ENCODE measurements at places on chromosomes 4 and X.

DNA sequence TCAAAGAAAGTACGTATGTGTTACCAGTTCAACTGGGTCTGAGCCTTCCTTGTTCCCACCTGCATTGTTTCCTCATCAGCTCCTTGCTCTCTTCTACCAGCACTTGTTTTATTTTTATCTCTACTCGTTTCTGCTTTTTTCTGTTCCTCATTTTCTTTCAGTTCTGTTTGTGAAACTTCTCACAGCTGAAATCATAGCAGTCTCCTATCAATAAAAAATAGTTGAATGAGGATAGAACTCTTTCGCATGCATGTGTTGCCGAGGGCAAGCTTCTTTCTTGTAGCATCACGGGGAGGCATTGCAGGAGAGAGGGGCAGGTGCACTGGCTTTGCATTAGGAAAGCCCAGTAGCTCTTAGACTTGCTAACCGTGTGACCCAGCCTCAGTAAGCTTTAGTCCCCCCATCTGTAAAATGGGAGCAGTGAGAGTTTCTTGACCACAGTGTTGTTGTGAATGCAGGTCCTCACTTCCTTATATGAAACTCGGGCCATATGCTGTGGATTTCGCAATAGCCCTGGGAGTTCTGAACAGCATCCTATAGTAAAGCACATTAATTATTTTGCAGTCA lies 24.7 kb downstream of the OFD1 start:
- DNase-seq: no peak

DNA sequence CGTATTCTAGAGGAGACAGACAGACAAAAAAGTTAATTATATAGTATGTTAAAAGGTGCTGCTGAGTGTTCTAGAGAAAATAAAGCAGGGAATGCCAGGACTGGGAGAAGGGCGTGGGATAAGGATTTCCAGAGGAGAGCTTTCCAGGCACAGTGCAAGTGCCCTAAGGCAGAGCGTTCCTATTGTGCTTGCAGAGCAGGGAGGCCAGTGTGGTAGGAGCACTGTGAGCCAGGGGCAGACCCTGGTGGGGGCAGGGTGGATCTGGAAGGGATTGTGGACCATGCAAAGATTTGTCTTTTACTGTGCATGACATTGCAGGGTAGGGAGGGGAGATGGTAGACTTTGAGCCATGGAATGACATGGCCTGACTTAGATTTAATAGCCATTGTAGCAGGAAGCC lies 25.8 kb downstream of the EXOC1 start:
- no peak for DNase-seq

DNA sequence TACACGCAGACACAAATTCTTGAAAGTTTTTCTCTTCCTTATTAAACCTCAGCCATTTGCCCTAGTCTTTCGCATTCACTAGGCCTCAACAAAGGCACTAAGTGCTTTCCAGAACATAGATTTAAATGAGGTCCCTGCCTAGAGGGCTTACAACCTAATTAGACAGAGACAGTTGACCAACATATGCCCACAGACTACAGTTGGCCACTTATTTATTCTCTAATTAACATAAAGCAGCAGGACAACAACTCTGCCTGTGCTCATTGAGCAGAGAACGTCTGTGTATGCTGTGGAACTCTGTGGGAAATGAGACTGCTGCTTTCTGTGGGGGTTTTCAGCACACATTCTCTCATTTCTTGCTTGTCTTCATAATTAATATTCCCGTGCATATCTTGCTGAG lies 303.0 kb upstream of the TACR3 start:
- no peak for DNase-seq

GRCh38 chrX:153571534-153571908 lies 27.4 kb downstream of the CCNQ start:
- no peak for DNase-seq

- DNase-seq: no peak
These were observed 160.2 kb upstream of the KLF3 start for GRCh38 chr4:38503689-38504395.

DNA sequence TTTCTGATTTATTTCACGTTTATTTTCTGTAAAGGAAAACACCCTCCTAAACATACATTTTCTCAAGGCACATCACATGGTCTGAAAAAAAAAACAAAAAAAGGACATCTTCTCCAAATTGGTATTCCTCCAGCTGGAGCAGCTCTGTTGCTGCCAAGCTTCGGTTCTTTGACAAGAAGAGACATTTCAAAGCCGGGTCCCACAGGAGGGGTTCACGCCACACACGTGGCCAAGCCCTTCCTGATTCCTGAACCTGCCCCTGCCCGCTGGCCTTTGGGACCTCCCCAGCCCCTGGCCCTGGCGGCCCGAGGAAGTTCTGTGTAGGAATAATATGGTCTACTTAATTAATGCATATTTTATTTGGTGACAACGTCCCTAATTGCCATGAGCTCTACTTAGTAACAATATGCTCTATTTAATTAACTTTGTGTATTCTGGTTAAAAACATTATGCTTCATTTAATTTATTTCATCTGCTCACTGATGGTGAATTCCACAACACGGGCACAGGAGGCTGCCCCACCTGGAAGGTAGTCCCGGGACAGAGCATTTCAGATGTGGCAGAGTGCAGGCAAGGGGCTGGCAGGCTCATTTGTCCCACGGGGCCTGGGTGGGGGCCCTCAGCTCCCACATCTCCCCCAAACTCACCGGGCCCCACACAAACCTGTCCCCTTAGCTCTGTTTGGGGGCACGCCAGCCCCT lies 5.4 kb upstream of the RGS12 start:
- no peak for DNase-seq

- no peak for DNase-seq
These were observed 5.8 kb downstream of the NKX6-1 start for GRCh38 chr4:84493092-84493850.

DNA sequence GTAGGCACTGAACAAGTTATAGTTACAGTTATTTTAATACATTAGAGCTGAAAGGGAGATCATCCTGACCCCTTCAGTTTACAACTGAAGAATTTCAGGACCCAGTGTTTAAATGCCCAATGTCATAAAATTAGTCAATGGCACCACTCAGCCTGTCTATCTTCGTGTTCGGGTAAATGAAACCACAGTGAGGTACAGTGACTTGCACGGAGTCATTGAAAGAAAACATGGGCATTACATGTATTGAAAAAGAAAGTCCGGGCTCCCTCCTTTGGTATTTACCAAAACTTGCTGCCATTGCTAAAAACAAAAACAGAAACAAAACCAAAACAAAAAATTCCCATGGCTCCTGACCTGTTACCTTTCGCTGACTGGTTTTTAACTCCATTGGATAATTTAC lies 131.7 kb downstream of the SH2D1A start:
- DNase-seq: no peak

DNA sequence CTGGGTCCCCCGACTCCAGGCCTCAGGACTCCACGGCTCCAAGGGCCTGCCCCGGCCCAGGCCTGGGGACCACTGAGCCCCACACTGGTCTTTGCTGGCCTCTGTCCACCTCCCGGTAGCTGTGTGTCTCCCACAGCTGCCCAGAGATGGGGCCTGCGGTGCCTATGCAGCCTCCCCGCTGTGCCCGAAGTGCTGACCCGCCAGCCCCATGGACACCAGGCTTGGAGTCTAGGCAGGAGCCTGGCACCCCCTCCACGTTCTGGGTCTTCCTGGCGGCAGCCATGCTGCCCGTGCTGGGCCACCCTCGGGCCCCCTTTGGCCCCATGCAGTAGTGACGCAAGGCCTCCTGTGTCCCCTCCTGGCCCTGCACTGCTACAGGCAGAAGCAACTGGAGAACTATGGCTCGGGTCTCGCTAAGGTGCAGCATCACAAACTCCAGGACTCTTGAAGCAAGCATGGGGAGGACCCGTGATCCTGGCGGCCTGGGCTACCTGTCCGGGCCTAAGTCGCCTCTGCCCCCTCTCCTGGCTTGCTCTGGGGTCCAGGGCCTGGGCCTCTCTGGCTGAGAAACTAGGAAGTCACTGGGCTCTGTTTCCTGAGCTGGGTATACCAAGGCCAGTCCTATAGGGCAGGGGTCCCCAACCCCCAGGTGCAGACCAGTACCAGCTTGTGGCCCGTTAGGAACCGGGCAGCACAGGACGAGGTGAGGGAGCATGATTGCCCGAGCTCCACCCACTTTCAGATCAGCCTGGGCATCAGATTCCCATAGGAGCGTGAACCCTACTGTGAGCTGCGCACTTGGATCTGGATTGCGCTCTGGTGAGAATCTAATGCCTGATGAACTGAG lies 917 bp downstream of the MYL5 start:
- DNase-seq: no peak

DNA sequence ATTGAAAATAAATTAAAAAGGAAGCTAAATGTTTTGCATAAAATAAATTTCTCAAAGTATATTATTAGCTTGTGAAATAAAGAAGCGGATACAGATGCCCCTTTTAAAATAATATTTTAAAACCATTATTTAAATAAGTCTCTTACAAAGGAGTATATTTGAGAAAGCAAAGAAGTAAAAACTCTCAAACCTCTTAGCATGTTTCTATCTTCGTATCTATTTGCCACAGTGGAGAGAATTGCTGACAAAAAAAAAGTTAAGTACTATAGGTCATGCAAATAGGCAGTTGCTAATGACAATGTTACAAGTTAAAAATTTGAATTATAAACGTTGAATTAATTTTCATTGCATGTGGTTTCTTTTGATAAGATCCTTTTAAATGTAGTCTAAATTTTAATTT lies 44.5 kb upstream of the PDGFRA start:
- DNase-seq: no peak

DNA sequence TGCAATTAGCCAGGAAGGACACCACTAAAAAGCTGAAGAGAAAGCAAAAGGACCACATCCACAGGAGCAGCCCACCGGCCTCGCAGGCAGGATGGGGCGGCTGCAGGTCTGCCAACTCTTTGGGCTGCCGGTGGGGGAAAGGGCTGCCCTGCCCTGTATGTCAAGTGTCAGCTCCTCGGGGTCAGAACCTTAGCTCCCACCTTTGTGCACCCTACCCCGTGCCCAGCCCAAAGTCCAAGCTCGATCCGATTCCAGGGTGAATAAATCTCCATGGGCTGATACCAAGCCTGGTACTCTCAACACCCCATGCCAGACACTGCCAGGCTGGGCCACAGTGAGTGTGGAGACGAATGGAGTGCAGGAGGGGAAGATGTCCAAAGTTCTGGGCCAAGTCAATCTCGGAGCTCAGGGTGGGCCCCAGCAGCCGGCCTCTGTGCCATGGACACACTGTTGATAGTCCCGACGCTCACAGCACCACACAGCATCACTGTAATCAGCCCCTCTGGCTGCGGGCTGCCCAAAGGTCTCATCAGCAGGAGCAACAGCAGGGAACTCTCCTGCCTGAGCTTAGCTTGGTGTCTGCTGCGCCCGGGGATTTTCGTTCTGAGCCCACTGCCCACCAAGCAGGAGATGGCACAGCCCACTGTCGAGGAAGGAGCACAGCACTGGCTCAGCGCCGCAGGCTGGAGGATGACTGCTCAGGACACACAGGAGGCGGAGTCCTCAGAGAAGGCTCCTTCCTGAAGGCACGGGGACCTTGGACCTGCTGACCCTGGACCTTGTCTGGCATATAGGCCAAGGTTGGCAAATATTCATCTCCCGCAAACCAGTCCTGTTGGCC lies 84.4 kb downstream of the JAKMIP1 start:
- no peak for DNase-seq

GRCh38 chr4:133812236-133812635 lies 389.4 kb downstream of the PABPC4L start:
- DNase-seq: no peak

DNA sequence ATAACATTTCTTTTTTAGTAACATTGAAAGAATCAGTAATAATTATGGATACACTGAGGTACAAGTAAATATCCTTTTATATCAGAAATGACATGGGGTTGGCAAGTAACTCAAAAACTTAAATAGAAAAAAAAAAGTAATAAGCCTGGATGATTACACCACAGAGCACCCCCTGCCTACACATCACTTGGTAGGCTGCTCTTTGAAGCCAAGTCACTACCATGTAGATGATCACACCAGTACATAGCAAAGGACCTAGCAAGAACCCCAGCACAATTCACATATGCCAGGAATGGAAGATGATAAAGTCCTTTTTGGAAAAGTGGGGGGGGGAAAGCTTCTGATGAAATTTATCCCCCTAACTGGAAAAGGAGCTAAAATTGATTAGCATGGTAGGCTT lies 56.9 kb downstream of the METTL14 start:
- no peak for DNase-seq

DNA sequence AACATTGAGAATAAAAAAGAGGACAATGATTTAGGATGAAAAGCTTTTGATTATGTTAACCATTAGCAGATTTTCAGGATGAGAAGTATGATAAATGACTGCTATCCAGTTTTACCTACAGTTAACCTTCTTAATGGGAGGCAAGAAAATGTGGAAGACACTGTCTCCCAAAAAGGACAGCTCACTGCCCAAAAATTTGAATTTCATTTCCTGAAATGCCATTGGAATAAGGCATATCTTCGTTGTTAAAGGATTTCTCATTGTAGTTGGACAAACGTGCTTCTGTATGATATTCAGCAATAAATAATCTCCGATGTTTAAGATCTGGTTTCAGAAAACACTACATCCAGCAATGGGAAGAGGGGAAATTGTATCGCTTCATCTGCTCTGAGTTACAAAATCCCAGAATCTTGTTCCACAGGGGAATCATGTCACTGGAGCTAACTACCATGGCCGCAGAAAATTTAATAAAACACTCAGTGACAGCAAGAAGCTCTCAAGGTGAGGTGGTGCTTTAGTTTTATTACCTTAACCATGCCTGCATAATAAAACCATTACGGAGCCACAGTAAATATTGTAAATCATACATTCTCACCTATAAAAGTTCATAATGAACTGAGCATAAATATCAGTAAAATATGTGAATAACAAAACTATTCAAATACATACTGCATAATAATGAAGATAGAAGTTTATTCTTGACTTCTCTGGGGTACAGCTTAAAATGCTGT lies 552.3 kb downstream of the PCDH7 start:
- DNase-seq: no peak

- no peak for DNase-seq
These were observed 303.7 kb upstream of the GNPDA2 start for GRCh38 chr4:45030059-45030458.

- DNase-seq: no peak
These were observed 50.8 kb downstream of the GRIA2 start for GRCh38 chr4:157271166-157271869.

- DNase-seq: no peak
These were observed 15.6 kb upstream of the SHISA3 start for GRCh38 chr4:42381666-42382065.

DNA sequence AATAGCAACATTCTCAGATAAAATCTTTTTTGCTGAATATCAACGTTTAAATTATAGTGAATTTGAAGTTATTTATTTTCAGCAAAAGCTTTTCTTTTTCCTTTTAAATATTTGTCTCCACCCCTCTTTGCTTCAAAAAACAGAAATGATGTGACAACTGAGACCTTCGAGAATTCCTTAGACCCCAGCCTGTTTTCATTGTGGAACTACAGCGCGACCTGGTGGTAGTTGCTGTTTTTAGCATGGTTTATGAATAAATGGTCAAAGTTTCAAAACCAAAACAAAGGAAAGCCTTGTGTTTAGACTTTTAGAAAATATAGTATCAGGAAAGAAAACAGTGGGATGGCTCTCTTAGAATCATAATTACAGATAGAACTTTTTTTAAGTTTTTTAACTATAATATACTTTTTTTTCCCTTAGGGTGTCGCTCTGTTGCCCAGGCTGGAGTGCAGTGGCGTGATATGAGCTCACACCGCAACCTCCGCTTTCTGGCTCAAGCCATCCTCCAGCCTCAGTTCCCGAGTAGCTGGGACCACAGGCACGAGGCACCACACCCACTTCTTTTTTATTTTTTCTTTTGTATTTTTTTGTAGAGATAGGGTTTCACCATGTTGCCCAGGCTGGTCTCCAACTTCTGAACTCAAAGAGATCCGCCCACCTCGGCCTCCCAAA lies 26.8 kb upstream of the TMEM184C start:
- DNase-seq: peak; percentile 51

Data from stimulated activated CD4-positive, alpha-beta T cell treated with anti-CD3 and anti-CD28 coated beads, Interleukin-2, amount 100 ng/mL, for 48 hours (primary cell).